Psoas muscle (tissue), 8 donors: ENCODE measurements at places on chromosomes 11 and 22. TPM values are rescaled to one million over a fixed set of nuclear protein-coding genes. Genes with fewer than 3 reads are reported as not detected.

DNA sequence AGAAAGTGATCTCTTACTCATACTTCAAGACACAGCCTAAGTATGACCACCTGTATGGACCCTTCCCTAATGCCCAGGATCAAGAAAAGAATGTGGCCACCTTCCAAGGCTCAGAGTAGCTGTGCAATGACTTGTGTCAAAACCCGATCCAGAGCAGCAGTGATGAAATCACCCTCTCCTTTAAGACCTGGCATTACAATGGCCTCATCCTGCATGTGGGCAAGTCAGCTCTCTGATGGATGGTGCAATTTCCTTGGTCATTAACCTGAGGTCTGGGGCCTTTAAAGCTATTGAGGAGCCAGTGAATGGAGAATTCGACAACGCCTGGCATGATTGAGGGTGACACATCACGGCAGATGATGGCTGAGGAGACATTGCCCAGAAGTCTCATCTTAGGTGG lies 9.1 kb upstream of the TUBA8 start:
- H3K4me3 ChIP-seq = no peak overlapping the region
- H3K4me1 ChIP-seq = peaks cover 9% of the 10 kb centered on the region
- no peaks in the 10 kb centered on the region for H3K36me3 ChIP-seq
- H3K27me3 ChIP-seq = no peaks in the 10 kb centered on the region

KCNE3 gene
- total RNA-seq = 1.2 TPM

MAPK8IP2 gene
- total RNA-seq = 0.19 TPM

DNA sequence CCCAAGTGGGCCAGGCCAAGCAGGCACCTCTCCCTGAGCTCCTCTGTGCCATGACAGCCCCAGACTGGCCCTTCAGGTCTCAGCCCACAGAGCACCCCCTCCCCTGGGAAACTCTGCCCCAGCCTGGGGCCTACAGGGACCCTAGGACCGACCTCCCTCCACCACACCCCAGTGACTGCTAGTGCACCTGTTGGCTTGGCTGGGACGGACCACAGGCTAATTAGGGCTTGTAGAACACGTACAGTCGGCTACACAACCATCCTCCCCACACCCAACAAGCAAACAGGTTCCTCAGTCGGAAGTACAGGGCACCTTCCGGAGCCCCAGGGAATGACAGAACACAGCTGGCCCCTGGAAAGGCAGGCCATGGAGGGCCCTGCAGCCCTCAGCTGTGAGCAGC lies 4.3 kb downstream of the SBF1 start:
- peaks cover 50% of the 10 kb centered on the region for H3K4me1 ChIP-seq
- H3K36me3 ChIP-seq = no peaks in the 10 kb centered on the region
- DNase-seq = no peak
- no peak overlapping the region for H3K27ac ChIP-seq

DNA sequence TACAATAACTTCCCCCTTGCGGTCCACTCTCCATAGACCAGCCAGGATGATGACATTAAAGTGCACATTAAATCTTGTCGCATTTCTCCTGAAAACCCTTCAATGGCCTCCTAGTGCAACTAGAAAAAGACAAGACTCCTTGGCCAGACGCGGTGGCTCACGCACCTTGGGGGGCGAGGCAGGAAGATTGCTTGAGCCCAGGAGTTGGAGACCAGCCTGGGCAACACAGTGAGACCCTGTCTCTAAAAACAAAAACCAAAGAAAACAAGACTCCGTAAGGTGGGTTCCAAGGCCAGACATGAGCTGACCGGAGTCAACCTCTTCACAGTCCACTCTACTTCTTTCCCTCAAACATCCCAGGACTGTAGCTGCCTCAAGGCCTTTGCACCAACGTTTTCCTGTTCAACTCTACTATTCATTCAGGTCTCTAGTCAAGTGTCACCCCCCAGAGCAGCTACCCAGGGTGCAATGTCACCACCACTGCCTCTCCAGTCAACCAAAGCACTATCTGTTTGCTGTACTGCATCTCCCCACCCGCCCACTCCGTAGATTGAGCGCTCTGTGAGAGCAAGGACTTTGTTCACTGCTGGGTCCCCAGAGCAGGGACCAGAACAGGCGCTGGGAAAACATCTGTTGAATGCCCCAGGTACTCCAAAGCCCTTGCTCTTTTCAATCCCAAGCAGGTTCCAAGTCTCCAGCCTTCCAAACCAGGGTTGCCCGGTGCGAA lies 739 bp downstream of the ZMAT5 start:
- H3K4me3 ChIP-seq = peak overlapping the region; percentile 98
- peaks cover 26% of the 10 kb centered on the region for H3K36me3 ChIP-seq
- H3K27ac ChIP-seq = peak overlapping the region; percentile 97
- no peak for DNase-seq
- H3K4me1 ChIP-seq = peaks cover 35% of the 10 kb centered on the region

TSPO gene
- 67.0 TPM for total RNA-seq

GRCh38 chr11:625636-626268 lies 997 bp upstream of the CDHR5 start:
- peaks cover 2% of the 10 kb centered on the region for H3K27me3 ChIP-seq
- H3K4me3 ChIP-seq = no peak overlapping the region
- peaks cover 24% of the 10 kb centered on the region for H3K4me1 ChIP-seq
- no peak for DNase-seq

GRAP2 gene
- total RNA-seq = 0.44 TPM

DNA sequence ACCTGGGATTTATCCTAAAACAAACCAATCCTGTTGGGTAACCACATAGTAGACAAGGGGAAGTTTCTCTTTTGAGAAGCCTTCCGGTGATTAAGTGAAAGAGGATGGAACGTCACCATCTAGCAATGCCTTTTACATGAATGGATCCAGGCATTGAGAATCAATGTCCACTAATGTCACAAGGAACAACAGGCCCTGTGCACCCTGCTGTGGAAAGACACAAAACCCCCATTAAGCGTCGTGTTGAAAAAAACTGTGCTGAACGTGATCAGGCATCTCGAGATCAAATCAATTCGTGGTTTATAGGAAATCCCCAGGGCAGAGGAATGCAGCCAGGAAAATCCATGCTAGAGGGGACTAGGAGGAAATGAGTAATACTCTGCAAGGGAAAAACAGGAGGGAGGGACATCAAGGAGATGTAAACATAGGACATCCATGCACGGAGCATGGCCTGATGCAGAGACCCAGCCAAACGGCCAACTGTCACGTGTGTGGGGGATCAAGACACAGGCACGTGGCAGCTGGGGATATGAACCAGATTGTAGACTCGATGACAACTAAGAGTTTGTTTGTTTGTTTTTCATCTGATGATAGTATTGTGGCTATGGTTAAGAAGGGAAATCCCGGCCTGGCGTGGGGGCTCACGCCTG lies 38.6 kb upstream of the CARS1 start:
- H3K36me3 ChIP-seq = no peaks in the 10 kb centered on the region
- H3K27me3 ChIP-seq = no peaks in the 10 kb centered on the region
- peak overlapping the region; percentile 13 for H3K27ac ChIP-seq
- H3K4me1 ChIP-seq = peaks cover 6% of the 10 kb centered on the region
- no peak overlapping the region for H3K4me3 ChIP-seq

- DNase-seq = no peak
- H3K27ac ChIP-seq = no peak overlapping the region
- no peak overlapping the region for H3K4me3 ChIP-seq
- H3K4me1 ChIP-seq = no peaks in the 10 kb centered on the region
These were observed 7.3 kb upstream of the PTPN5 start for GRCh38 chr11:18798799-18799469.

SEPTIN3 gene
- total RNA-seq = not detected

THRSP gene
- total RNA-seq = 5.6 TPM

- no peak overlapping the region for H3K27ac ChIP-seq
- no peak overlapping the region for H3K4me3 ChIP-seq
- H3K36me3 ChIP-seq = no peaks in the 10 kb centered on the region
- no peaks in the 10 kb centered on the region for H3K4me1 ChIP-seq
- no peak for DNase-seq
These were observed 250.7 kb upstream of the ARHGAP20 start for GRCh38 chr11:110962921-110963320.

GRCh38 chr11:65448418-65449105 lies 26.0 kb downstream of the NEAT1 start:
- no peaks in the 10 kb centered on the region for H3K4me1 ChIP-seq
- no peaks in the 10 kb centered on the region for H3K36me3 ChIP-seq
- no peaks in the 10 kb centered on the region for H3K27me3 ChIP-seq
- peak overlapping the region; percentile 79 for H3K27ac ChIP-seq

RBMXL2 gene
- not detected for total RNA-seq

PANX1 gene
- total RNA-seq = 9.2 TPM

DNA sequence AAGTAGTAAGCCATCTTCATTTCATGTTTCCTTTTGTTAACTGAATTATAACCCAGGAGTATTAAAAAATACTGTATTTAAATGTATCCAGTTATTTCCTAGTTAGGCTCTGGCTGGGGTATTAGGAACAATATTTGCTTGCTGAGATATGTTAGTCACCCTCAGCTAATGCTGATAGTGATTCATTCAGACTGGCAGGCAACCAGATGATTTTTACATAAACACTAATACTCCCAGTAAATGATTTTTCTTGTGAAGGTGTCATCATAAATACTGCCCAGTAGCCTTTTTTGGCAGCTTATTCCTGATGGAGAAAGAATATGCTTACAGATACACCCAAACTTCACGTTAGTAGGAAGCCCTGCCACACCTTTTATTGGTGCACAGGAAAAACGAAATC lies 8.1 kb downstream of the YWHAH start:
- peak overlapping the region; percentile 75 for H3K27ac ChIP-seq
- H3K4me3 ChIP-seq = no peak overlapping the region
- DNase-seq = no peak
- peaks cover 49% of the 10 kb centered on the region for H3K4me1 ChIP-seq

OR51E2 gene
- total RNA-seq = 0.19 TPM

- H3K4me1 ChIP-seq = peaks cover 18% of the 10 kb centered on the region
- no peak overlapping the region for H3K4me3 ChIP-seq
- H3K27ac ChIP-seq = no peak overlapping the region
- no peak for DNase-seq
- H3K36me3 ChIP-seq = no peaks in the 10 kb centered on the region
These were observed 3.1 kb upstream of the COMMD9 start for GRCh38 chr11:36292311-36292722.

DNA sequence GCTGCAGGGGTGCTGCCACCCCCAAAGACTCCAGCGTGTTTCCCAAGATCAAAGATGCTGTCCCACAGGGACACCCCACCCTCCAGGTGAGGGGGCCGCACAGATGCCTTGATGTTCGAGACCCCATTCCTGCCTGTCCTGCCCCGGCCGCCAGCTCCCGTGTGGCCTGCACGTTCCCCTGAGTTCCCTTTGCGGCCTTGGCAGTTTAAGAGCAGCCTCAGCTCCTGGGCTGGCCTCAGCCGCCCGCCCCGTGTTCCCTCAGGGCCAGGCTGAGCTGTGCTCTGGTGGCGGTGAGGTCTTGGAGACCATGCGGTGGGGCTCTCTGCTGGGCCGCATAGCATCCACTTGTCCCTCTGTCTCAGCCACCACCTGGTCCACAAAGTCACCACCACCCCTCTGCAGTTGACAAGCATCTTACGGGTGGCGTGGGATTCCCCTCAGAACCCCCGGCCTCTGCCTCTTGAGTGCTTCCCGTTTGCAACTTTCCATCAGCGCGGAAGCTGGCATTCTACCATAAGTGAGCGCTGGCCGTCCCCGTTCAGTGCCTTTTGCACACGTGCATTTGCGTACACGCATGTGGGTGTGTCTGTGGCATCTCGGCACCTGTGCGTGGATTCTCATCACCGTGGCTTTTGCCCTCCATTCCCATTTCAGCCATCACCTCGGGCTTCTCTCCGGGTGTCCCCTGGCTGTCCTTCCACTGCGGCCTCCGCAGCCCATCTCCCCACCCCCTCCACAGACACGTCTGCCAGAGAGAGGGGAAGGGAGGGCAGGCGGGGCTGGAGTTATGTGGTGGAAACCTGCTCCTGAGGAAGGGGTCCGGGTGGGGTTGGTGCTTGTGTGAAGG lies 35.9 kb downstream of the CTTN start:
- no peaks in the 10 kb centered on the region for H3K27me3 ChIP-seq
- H3K4me3 ChIP-seq = no peak overlapping the region
- peaks cover 7% of the 10 kb centered on the region for H3K36me3 ChIP-seq
- no peaks in the 10 kb centered on the region for H3K4me1 ChIP-seq
- DNase-seq = peak; percentile 40

DNA sequence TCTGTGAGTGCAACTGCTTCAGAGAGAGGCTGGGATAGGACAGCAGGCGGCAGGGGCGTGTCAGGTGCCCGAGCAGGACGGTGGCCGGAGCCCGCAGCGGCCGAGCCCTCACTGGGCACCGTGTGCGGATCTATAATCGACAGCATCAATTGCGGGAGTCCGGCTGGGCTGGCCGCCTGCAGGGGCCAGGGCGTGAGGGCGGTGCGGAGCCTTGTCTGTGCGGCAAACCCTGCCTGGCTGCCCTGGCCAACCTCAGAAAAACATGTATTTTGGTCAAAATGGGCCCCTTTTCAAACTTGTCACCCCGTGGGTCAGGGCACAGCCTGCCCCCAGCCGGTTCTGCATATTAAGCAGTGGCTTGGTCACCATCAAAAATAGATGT lies 91.3 kb upstream of the KCNQ1OT1 start:
- H3K27ac ChIP-seq = no peak overlapping the region
- H3K4me1 ChIP-seq = no peaks in the 10 kb centered on the region
- H3K4me3 ChIP-seq = peak overlapping the region; percentile 60

GRCh38 chr11:120660024-120660565 lies 148.5 kb downstream of the GRIK4 start:
- no peak overlapping the region for H3K27ac ChIP-seq
- H3K36me3 ChIP-seq = no peaks in the 10 kb centered on the region

- no peaks in the 10 kb centered on the region for H3K27me3 ChIP-seq
- H3K27ac ChIP-seq = no peak overlapping the region
- peaks cover 4% of the 10 kb centered on the region for H3K4me1 ChIP-seq
- no peak overlapping the region for H3K4me3 ChIP-seq
- no peak for DNase-seq
- no peaks in the 10 kb centered on the region for H3K36me3 ChIP-seq
These were observed 10.6 kb downstream of the CTSF start for GRCh38 chr11:66557733-66558326.

DNA sequence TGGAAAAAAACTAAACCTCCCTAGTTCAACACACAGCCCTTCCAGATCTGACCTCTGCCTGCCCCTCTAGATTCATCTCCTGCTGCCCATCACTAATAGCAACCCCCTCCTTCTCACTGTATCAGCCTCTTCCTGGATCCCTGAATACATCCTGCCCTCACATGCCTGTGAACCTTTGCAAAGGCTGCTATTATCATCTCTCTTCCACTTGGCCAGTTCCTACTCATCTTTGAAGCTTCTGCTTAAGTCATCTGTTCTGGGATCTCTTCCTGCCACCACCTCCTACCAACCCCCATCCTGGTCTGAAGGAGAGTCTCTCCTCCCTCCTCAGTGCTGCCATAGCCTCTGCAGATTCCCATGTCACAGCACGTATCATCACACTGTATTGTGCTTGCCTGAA lies 38.0 kb upstream of the AMOTL1 start:
- peaks cover 2% of the 10 kb centered on the region for H3K36me3 ChIP-seq
- H3K4me1 ChIP-seq = peaks cover 20% of the 10 kb centered on the region
- no peak overlapping the region for H3K27ac ChIP-seq
- H3K27me3 ChIP-seq = no peaks in the 10 kb centered on the region
- no peak overlapping the region for H3K4me3 ChIP-seq
